ENCODE measurements at places on chromosomes 5 and 9.

DNA sequence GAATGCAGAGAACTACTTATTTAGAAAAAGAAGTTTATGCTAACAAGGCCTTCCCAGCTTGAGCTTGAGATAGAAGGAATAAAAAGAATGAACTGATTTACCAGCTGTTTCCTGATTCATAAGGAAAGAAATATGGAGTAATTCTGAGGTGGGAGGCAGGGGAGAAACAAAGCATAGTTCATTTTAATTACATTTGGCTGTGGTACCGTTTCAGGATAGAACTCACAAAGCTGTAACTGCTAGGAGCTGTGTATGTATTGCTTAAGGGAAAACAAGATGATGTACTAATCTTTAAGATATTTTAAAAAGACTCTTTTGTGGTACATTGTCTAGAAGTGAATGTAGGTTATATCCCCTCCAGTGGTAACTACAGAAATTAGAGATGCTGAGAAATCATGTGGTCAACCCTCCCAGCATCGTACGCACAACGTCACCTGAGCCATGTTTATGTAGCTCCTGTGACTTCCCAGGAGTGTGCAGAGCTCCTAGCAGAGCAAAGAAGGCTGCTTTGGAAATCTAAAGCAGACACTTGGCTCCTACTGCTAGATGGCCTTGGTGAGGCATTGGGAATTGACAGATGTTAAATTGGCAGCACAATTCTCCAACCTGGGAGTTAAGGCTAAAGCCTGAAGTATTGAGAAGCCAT is 208.3 kb upstream of the VLDLR start:
- no peak overlapping the region for H3K27ac ChIP-seq
- DNase-seq = no peak
- H3K4me1 ChIP-seq = peaks cover 4% of the 10 kb centered on the region
- H3K36me3 ChIP-seq = no peaks in the 10 kb centered on the region
- H3K27me3 ChIP-seq = no peaks in the 10 kb centered on the region

GRCh38 chr5:40334242-40334635 is 345.5 kb upstream of the PTGER4 start:
- no peaks in the 10 kb centered on the region for H3K36me3 ChIP-seq
- H3K27ac ChIP-seq = no peak overlapping the region
- H3K4me3 ChIP-seq = no peak overlapping the region

GRCh38 chr9:96617439-96618185 is 2.0 kb downstream of the CDC14B start:
- H3K4me3 ChIP-seq = no peak overlapping the region
- H3K36me3 ChIP-seq = no peaks in the 10 kb centered on the region
- H3K27ac ChIP-seq = no peak overlapping the region
- H3K4me1 ChIP-seq = no peaks in the 10 kb centered on the region
- DNase-seq = no peak

GRCh38 chr5:135219868-135220267 is 179.2 kb downstream of the MACROH2A1 start:
- H3K4me3 ChIP-seq = no peak overlapping the region
- no peaks in the 10 kb centered on the region for H3K4me1 ChIP-seq

DNA sequence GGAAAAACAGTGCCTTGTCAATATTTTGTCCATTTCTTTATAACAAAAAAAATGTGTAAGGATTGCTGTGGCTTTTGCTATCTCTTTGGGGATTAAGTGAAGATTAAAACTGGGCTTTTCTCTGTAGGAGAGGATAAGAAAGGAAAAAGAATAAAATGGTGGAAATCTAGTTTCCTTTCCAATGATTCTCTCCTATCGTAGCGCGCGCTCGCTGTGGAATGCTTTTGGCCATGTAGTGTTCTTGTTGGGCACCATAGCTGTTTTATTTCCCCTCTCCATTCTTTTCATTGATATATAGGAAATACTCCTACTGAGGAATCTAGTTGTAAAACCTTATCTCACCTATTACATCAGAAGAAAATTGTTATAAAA is 1.5 kb downstream of the STXBP1 start:
- H3K4me1 ChIP-seq = peaks cover 31% of the 10 kb centered on the region
- H3K4me3 ChIP-seq = peak overlapping the region; percentile 65
- no peak for DNase-seq
- H3K36me3 ChIP-seq = no peaks in the 10 kb centered on the region
- H3K27ac ChIP-seq = no peak overlapping the region

GRCh38 chr9:98500337-98500919 is 208.3 kb downstream of the GABBR2 start:
- H3K4me3 ChIP-seq = no peak overlapping the region
- no peak overlapping the region for H3K27ac ChIP-seq
- peaks cover 9% of the 10 kb centered on the region for H3K27me3 ChIP-seq
- H3K4me1 ChIP-seq = no peaks in the 10 kb centered on the region

GRCh38 chr5:149611326-149611725 is 30.0 kb downstream of the ARHGEF37 start:
- no peak for DNase-seq
- H3K27me3 ChIP-seq = no peaks in the 10 kb centered on the region
- no peak overlapping the region for H3K27ac ChIP-seq
- H3K4me3 ChIP-seq = no peak overlapping the region

- H3K27me3 ChIP-seq = no peaks in the 10 kb centered on the region
- DNase-seq = no peak
- no peak overlapping the region for H3K27ac ChIP-seq
- H3K4me1 ChIP-seq = no peaks in the 10 kb centered on the region
- H3K4me3 ChIP-seq = no peak overlapping the region
- H3K36me3 ChIP-seq = no peaks in the 10 kb centered on the region
Measured at GRCh38 chr9:19513671-19514275, 105.0 kb downstream of the ACER2 start.

DNA sequence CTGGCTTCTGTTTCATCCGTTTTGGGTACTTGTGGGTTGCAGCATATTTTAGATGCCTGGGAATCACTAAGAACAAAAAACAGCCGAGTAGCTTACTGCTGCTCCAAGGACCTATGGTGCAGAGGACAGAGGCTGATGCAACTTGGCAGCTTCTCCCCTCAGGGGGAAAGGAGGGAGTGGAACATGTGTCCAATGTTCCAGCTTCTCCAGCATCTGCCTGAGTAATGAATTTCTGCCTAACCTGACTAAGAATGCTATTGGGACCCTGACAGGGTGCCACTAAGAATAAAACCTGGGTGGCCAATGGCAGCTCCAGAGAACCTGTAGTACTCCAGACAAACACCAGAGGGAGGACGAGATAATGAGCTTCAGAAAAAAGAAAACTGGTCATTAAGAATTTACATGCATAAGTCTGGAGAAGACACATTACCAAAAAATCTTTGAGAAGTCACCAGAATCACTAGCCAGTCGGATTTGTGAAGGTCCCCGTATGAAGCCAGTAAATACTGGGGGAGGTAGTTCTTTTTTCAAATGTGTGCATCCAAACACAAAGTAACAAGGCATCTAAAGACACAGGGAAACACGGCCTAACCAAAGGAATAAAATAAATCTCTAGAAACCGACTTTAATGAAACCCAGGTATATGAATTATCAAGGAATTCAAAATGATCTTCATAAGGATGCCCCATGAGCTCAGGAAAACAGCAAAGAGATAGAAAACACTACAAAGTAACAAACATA is 293.5 kb downstream of the HINT1 start:
- H3K4me1 ChIP-seq = no peaks in the 10 kb centered on the region
- peaks cover 4% of the 10 kb centered on the region for H3K27me3 ChIP-seq
- no peaks in the 10 kb centered on the region for H3K36me3 ChIP-seq
- H3K4me3 ChIP-seq = no peak overlapping the region
- no peak overlapping the region for H3K27ac ChIP-seq

DNA sequence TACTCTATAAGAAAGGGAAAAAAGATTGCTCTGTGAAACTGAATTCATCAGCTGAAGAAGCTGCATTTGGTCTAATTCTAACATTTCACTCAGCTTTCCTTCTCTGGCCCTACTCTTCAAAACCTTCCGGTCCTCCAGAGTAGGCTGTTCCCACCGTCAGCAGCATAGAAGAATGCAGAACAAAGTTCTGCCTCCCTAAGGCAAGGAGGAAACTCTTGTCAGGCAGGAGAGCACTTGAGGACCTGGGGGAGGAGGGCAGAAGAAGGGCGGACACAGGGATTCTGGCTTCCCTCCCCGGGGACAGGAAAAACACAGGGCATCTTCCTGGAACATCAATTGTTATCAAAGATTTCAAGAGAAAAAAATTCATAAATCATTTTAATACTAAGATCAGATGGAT is 69.2 kb upstream of the SHB start:
- no peaks in the 10 kb centered on the region for H3K27me3 ChIP-seq
- no peak overlapping the region for H3K27ac ChIP-seq
- H3K36me3 ChIP-seq = no peaks in the 10 kb centered on the region

DNA sequence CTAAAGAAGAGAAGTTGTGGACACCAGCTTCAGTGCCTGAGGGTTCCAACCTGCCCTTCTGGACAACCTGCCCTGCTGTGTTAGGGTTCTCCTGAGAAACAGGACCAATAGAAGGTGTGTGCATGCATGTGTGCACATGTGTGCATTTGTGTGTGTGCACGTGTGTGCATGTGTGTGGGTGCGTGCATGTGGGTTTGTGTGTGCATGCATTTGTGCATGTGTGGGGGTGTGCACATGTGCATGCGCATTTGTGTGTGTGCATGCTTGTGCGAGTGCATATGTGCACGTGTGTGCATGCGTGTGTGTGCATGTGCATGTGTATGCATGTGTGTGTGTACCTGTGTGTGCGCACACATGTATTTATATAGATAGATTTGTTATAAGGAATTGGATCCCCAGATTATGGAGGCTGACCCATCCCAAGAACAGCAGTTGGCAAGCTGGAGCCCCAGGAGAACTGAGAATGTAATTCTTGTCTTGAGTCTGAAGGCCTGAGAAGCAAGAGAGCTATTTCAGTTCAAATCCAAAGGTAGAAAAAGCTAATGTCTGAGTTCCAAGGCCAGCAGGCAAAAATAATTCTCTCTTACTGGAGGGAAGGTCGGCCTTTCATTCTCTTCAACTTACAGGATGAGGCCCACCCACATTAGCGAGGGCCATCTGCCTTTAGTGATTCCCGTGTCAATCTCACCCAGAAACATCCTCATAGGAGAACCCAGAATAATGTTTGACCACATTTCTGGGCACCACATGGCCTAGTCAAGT is 62.9 kb upstream of the SYNPO start:
- DNase-seq = no peak
- H3K27ac ChIP-seq = no peak overlapping the region
- H3K36me3 ChIP-seq = no peaks in the 10 kb centered on the region
- H3K4me3 ChIP-seq = no peak overlapping the region
- H3K27me3 ChIP-seq = no peaks in the 10 kb centered on the region

DNA sequence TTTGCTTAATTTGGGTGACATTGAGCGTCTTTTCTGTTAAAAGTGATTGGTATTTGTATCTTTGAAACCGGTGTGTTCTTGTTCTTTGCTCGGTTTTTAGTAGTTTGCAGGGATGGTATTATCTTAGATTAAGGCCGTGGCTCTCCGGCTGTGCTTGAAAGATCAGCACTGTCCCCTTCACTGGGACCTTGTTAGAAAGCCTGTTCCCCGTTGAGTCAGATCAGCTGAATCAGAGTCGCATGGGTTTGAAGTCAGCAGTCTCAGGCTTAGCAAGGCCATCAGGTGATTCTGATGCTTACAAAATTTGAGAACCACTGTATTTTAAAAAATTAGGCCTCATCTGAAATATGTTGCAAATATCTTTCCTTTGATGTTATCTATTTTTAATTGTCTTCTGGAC is 5.0 kb downstream of the DIRAS2 start:
- H3K4me3 ChIP-seq = no peak overlapping the region
- no peak for DNase-seq
- H3K27me3 ChIP-seq = peaks cover 3% of the 10 kb centered on the region
- H3K36me3 ChIP-seq = no peaks in the 10 kb centered on the region
- no peak overlapping the region for H3K27ac ChIP-seq

DNA sequence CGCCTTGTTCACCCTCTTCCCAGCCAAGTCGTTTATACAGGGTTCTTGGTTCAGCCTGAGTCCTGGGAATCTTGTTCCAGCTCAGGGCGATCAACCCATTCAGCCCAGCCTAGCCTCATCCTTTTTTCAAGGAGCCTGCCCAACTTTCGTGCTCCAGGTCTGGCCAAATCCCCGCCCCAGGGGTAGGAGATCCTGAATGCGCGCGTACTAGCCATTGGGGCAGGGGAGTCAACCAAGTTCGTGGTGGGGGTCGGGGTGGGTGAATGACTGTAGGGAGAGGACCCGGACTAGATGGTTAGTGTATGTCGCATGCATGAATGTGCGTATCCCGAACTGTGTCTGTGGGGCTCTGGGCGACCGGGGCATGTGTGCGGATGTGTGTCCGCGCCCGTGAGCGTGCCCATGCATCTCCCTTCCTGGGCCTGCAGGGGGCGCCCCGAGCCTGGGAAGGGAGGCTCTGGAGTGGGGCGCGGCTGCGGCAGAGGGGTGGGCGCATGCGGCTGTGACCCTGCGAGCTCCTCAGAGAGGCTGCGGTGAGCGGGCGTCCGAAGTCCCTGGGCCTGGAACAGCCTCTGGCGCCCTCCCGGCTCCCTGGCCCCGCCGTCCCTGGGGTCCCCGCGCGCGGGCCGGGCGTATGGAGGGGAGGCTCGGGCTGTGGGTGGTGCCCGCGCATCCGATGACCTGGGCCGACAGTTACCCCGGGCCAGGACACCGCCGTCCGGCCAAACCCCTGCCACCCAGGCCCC is 8.7 kb downstream of the CCL21 start:
- DNase-seq = no peak
- no peaks in the 10 kb centered on the region for H3K36me3 ChIP-seq
- H3K4me1 ChIP-seq = no peaks in the 10 kb centered on the region
- peaks cover 1% of the 10 kb centered on the region for H3K27me3 ChIP-seq

DNA sequence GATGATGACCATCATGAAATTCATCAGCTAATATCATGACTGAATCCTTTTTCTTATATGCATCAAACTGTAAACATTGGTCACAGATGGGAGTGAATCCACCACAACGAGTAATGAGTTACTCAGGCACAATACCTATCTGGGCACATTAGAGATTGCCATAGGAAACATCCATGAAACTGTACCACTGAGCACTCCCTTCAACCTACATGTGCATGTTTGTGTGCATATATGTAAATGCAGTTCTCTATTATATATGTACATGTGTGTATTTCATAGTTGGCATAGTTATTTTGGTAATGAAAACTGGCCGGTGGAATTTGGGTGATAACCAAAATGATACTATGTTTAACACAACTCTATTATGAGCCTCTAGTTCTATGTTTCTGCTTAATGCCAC is 387.3 kb upstream of the ARRDC3 start:
- H3K27ac ChIP-seq = no peak overlapping the region
- no peaks in the 10 kb centered on the region for H3K4me1 ChIP-seq
- no peaks in the 10 kb centered on the region for H3K36me3 ChIP-seq

DNA sequence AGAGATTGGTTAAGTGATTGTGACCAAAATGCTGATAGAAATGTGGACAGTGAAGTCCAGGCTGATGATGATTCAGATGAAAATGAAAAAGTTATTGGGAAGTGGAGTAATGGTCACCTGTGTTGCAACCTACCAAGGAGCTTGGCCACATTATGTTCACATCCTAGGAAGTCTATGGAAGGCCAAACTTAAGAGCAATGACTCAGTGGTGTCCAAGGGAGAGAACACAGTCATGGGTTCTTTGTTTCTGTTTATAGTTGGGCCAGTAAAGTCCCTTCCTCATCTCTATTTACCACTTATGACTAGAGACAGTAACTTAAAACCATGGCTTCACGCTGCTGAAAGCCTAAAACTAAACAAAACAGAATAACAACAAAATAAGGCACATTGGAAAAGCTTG is 555.3 kb upstream of the DAB2 start:
- no peaks in the 10 kb centered on the region for H3K4me1 ChIP-seq
- H3K27ac ChIP-seq = no peak overlapping the region
- no peak for DNase-seq
- H3K4me3 ChIP-seq = no peak overlapping the region
- no peaks in the 10 kb centered on the region for H3K36me3 ChIP-seq

GRCh38 chr9:2675834-2676233 is 41.5 kb upstream of the KCNV2 start:
- DNase-seq = no peak
- H3K36me3 ChIP-seq = no peaks in the 10 kb centered on the region
- no peak overlapping the region for H3K27ac ChIP-seq
- no peak overlapping the region for H3K4me3 ChIP-seq
